ENCODE measurements at places on chromosomes 4 and X.

- DNase-seq: peak; percentile 76
Observed at GRCh38 chr4:3311489-3312171, 18.8 kb downstream of the RGS12 start.

DNA sequence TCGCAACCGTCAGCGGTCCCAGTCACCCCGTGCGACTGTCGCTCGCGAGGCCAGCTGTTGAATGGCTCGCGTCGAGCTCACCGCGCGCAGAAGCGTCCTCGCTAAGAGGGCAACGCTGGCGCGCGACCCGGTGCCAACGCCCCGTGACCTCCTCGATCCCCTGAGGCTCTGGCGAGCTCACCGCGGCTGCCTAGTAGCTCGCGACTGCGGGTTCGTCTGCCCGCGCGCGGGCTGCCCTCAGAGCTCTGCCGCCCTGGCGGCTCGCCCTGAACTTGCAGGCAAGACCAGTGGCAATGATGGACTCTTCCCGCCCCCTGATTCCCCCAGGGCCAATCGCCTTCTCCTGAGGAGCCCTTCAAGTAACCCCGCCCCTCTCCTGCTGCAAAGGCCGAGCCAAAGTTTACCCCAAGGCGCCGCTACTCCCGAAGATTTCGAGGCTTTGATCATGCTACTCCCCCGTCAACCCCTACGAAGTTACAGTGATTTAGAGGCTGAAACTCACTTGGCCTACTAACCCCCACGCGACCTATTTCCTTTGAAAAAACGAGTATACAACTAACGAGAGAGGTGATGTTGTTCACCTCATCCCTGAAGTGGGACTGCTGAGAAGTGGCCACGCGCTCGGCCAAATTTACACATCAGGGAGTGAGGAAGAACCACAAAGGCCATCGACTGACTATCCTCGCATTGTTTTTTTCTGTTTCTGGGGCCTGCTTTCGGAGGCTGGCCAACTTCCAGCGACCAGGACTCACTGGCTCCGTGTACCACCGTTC lies 37.5 kb downstream of the PGRMC1 start:
- peak; percentile 58 for DNase-seq

DNA sequence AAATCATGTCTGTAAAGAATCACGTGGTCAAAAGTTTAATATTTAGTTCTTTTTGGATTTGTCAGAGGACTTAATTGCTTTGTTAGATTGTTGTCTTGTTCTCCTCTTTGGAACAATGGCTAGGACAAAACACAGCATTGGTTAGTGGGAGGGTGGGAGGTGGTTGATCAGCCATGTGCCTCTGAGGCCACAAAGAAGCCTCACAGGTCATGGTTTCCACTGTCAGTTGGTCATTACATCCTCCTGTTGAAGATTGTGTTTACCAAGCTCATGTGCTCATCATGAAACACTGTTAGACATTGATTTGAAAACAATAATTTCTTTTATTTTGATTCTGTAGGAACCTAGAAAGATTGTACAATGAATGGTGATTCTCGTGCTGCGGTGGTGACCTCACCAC lies 31.9 kb downstream of the ADD1 start:
- no peak for DNase-seq

DNA sequence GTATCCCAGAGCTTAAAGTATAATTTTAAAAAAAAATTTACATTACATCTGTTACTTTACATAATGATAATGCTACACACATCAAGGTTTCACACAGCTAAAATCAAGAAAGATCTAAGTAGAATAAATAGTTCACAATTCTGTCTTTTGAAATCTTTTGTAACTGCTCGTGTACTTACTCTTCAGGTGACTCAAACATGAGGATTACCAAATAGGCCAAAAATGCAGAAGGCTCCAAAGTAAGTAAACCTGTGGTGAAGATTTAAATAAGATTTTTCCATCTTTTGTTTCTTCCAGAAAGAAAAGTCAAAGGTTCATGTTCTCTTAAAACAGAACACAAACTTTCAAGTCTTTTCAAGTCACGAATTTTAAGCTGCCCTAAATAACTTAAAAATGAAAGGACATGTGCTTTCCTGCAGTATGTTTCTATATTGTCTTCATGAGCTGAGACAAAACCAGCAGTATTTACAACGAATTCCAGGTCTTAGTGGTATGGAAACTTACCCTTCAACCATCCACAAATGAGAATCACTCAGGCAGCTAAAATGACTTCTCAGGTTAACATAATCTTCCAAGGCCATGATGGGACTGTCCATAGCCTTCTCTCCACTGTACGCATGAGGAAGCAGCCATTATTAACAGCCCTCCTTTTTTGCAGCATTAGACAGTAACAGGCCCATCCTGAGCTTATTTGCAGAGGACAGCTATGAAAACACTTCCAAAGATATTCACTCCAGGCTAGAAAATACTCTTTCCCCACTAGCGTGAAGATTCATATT lies 172.8 kb upstream of the EDNRA start:
- peak; percentile 5 for DNase-seq

DNA sequence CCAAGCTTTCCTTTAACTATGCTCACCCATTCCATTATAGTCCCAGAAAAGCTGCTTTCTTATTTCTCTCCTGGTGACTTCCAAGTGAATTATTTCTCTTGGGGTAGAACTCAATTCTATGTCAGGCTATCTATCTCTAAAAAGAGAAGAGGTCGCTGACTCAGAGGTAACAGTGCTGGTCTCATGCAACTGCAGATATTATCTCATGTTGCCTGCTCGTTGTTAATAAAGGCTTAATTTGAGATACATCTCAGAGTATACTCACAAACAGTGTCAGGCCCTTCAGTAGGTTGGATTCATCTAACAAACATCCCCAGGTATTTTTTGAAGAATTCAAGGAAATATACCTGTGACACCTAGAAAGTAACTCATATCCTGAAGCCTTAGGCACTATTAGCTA lies 2.7 kb downstream of the TMEM154 start:
- DNase-seq: no peak

Data from kidney tubule cell (primary cell).